ENCODE measurements at places on chromosomes 1 and 21. TPM values are rescaled to one million over a fixed set of nuclear protein-coding genes. Genes with fewer than 3 reads are reported as not detected.

Gene NGF
- total RNA-seq: not detected

Gene SMIM1
- total RNA-seq: 2.6 TPM

Gene HLX
- 0.39 TPM for total RNA-seq

Gene OR2L2
- total RNA-seq: 0.22 TPM

Gene TCHH
- not detected for total RNA-seq

Gene MIB2
- 58.3 TPM for total RNA-seq

Gene FAM229A
- total RNA-seq: 38.0 TPM

Gene KCNT2
- not detected for total RNA-seq

Gene KRTAP12-4
- not detected for total RNA-seq

Gene CFHR5
- not detected for total RNA-seq

Gene IPO13
- total RNA-seq: 7.4 TPM

Gene GPR52
- total RNA-seq: 0.99 TPM

Gene KIF17
- not detected for total RNA-seq

Gene FAM110D
- total RNA-seq: not detected

Gene GLUL
- 64.0 TPM for total RNA-seq

Gene EVA1C
- total RNA-seq: 12.7 TPM

Gene NPPA
- not detected for total RNA-seq

Gene SHISA4
- 0.19 TPM for total RNA-seq

Gene ADAMTSL4
- total RNA-seq: 0.16 TPM

Gene TSPAN2
- 0.95 TPM for total RNA-seq

Gene TMEM54
- total RNA-seq: not detected

Gene POU2F1
- total RNA-seq: 28.6 TPM

Gene ILDR2
- total RNA-seq: 0.67 TPM

Gene CRP
- not detected for total RNA-seq

Gene FAM3B
- not detected for total RNA-seq

Gene SDC3
- total RNA-seq: not detected

Gene ODF2L
- 68.1 TPM for total RNA-seq

Gene FHAD1
- total RNA-seq: not detected

Gene CR2
- 1.2 TPM for total RNA-seq

Gene F3
- total RNA-seq: not detected

Gene FMO5
- total RNA-seq: 0.67 TPM

Gene DHCR24
- 0.55 TPM for total RNA-seq

Gene TMEM61
- total RNA-seq: not detected

All from CD4-positive, alpha-beta T cell (primary cell).